ENCODE measurements at places on chromosomes 12 and 14.
A peak's percentile ranks its signal among the peaks of the same experiment; 100 is the strongest.

GRCh38 chr12:124191966-124192365, 102.9 kb upstream of the RFLNA start:
- no peak overlapping the region for H3K4me3 ChIP-seq
- no peaks in the 10 kb centered on the region for H3K36me3 ChIP-seq

DNA sequence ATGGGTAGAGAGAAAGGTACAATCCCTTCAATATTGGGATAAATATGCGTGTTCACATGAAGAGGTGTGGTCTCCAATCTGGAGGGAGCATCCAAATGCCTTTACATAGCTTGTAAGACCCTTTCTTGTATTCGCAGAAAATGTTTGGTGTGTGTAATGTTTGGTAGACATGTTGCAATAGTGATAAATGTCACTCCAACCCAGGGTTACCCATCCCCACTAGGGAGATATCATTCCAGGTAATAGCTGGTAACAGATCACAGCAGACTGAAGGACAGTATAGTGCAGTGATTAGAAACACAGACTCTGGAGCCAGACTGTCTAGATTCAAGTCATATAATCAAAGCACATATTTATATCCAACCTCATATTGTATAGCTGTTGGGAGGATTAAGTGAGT, 733.6 kb upstream of the TBX3 start:
- no peaks in the 10 kb centered on the region for H3K4me1 ChIP-seq
- H3K4me3 ChIP-seq: no peak overlapping the region
- H3K27me3 ChIP-seq: no peaks in the 10 kb centered on the region

DNA sequence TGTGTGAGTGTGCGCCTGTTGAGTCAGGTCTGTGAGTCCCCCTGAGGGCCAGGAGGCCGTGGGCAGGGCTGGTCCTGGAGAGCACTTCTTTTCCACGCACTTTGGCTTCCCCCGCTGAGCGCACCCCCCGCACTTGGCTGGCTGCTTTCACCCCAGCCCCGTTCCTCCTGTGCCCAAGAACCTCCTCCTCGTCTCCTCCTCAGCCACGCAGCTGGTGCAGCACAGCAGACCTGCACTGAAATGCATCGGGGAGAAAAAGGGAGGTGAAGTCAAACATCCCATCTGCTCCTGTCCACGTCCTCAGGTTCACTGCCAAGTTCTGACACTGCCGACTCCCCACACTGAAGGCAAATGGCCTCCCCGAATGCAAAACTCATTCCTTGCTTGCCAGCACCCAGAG, 362.7 kb upstream of the SFSWAP start:
- no peak for DNase-seq
- H3K4me3 ChIP-seq: no peak overlapping the region
- no peak overlapping the region for H3K27ac ChIP-seq
- H3K36me3 ChIP-seq: no peaks in the 10 kb centered on the region
- H3K27me3 ChIP-seq: no peaks in the 10 kb centered on the region

DNA sequence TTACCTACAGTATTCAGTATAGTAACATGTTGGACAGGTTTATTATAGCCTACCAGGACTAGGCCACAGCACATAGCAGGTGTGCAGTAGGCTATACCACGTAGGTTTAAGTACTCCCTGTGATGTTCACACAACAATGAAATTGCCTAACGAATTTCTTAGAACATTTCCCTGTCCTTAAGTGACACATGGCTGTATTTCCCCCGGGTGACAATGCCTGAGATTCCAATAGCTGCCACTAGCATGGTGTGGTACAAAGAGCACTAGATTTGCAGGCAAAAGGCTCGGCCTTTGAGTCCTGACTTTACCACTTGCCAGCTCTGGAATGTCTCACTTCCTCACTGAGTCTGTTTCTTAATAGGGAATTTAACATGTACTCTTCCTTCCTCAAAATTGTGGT, 19.7 kb downstream of the PTPN21 start:
- no peak for DNase-seq
- no peaks in the 10 kb centered on the region for H3K36me3 ChIP-seq
- no peak overlapping the region for H3K4me3 ChIP-seq
- H3K27me3 ChIP-seq: no peaks in the 10 kb centered on the region

- no peak overlapping the region for H3K27ac ChIP-seq
- no peaks in the 10 kb centered on the region for H3K4me1 ChIP-seq
- no peak overlapping the region for H3K4me3 ChIP-seq
- H3K36me3 ChIP-seq: no peaks in the 10 kb centered on the region
- no peaks in the 10 kb centered on the region for H3K27me3 ChIP-seq
- no peak for DNase-seq
Measured at GRCh38 chr14:80930095-80930494, 11.4 kb downstream of the CEP128 start.

- no peak overlapping the region for H3K27ac ChIP-seq
- no peak for DNase-seq
- peaks cover 9% of the 10 kb centered on the region for H3K36me3 ChIP-seq
- H3K4me1 ChIP-seq: no peaks in the 10 kb centered on the region
- H3K4me3 ChIP-seq: no peak overlapping the region
Measured at GRCh38 chr14:74684434-74684833, 28.4 kb downstream of the AREL1 start.

GRCh38 chr14:39174560-39175444, at the start of gene PNN:
Gene PNN (plus strand): TSS chr14:39175254. CDS start chr14:39175280, 26 bp downstream.
- peaks cover 18% of the 10 kb centered on the region for H3K36me3 ChIP-seq
- no peaks in the 10 kb centered on the region for H3K4me1 ChIP-seq
- H3K4me3 ChIP-seq: peak within 1 kb of the TSS; percentile 95
- no peak within 1 kb of the TSS for H3K27ac ChIP-seq

DNA sequence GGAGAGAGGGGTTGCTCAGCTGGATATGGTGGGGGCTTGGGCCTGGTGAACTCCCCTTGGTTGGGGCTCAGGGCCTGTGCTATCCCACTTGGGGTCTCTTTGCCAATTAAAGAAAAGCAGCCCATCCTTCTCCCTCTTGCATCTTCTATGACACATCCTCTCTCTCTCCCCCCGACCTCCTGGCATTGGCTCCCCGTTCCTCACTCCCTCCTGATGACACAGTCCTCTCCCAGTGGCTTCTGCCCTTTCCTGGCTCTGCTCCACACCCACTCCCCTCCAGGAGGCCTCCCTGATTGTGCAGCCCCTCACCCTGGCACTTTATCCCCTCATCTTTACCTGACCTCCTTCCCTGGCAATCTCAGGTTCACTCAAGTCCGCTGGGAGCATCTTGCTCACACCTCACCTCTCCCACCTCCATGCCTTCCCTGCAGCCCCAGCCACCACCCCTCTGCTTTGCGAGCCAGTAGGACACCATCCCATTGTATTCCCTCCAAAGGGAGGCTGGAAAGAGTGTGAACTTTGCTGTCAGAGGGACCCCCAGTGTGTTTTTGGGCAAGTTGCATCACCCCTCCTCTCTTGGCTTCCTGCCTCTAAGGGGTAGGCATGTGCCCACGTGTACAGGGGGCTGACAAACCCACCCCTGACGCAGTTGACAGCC, 10.7 kb downstream of the KRT80 start:
- no peaks in the 10 kb centered on the region for H3K27me3 ChIP-seq
- H3K4me1 ChIP-seq: peaks cover 5% of the 10 kb centered on the region
- DNase-seq: no peak
- no peaks in the 10 kb centered on the region for H3K36me3 ChIP-seq
- H3K27ac ChIP-seq: no peak overlapping the region

- no peaks in the 10 kb centered on the region for H3K4me1 ChIP-seq
- H3K36me3 ChIP-seq: no peaks in the 10 kb centered on the region
- no peak for DNase-seq
- no peak overlapping the region for H3K4me3 ChIP-seq
- no peak overlapping the region for H3K27ac ChIP-seq
Measured at GRCh38 chr14:31336646-31337045, 83.7 kb downstream of the HEATR5A start.

GRCh38 chr12:64729909-64730587, 29.2 kb downstream of the GNS start:
- no peaks in the 10 kb centered on the region for H3K4me1 ChIP-seq
- no peak overlapping the region for H3K4me3 ChIP-seq
- no peaks in the 10 kb centered on the region for H3K27me3 ChIP-seq
- H3K27ac ChIP-seq: no peak overlapping the region

DNA sequence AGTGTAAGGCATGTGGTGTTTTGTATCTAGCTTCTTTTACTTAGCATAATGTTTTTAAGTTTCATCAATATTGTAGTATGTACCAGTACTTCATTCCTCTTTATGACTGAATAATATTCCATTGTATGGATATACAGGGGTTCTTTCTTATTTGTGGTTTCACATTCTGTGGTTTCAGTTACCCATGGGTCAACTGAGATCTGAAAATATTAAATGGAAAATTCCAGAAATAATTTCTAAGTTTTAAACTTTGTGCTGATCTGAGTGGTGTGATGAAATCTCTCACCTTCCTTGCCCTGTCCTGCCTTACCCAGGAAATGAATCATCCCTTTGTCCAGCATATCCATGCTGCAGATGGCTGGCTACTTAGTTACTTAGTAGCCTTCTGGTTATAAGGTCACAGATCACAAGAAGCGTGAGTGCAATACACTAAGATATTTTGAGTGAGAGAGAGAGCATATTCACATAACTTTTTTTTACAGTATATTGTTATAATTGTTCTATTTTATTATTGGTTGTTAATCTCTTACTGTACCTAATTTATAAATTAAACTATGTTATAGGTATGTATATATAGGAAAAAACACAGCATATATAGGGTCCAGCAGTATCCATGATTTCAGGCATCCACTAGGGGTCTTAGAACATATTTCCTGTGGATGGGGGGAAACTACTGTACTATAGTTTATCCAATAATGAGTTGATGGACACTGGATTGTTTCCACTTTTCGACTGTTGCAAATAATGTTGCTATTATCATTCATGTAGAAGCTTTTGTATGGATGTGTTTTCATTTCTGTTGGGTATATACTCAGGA, 59.6 kb upstream of the LRTM2 start:
- no peaks in the 10 kb centered on the region for H3K27me3 ChIP-seq
- H3K4me3 ChIP-seq: no peak overlapping the region
- no peaks in the 10 kb centered on the region for H3K36me3 ChIP-seq

DNA sequence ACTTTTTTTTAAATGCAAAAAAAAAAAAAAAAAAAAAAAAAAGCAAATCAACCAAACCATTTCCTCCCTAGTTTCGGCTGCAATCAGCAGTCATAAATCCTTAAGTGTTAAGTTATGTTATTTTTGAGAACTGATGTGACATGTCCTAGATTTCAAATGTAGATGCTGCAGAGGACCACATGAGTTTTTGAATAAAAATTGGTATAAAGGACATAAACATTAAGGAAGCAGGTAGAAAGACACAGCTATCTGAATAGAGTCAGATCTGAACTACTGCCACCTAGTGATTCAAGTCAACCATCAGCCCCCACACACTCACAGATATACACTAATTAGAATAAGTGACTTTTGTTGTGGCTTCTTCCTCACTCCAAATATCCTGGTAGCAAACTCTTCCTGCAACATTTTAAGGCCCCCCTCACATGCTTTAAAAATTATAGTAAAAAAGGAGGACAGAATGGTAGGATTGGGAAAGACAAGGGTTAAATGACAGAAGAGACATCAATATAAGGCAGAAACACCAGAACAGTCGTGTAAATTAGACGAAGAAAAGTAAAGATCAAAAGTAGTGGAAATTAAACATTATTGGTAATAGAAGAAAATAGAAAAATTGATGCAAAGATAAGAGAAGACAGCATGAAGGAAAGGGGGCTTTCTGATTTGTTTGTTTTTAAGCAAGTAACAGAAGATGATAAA, 394.5 kb upstream of the ATP2B1 start:
- H3K36me3 ChIP-seq: no peaks in the 10 kb centered on the region
- peak; percentile 13 for DNase-seq
- H3K4me1 ChIP-seq: no peaks in the 10 kb centered on the region
- H3K27me3 ChIP-seq: no peaks in the 10 kb centered on the region

DNA sequence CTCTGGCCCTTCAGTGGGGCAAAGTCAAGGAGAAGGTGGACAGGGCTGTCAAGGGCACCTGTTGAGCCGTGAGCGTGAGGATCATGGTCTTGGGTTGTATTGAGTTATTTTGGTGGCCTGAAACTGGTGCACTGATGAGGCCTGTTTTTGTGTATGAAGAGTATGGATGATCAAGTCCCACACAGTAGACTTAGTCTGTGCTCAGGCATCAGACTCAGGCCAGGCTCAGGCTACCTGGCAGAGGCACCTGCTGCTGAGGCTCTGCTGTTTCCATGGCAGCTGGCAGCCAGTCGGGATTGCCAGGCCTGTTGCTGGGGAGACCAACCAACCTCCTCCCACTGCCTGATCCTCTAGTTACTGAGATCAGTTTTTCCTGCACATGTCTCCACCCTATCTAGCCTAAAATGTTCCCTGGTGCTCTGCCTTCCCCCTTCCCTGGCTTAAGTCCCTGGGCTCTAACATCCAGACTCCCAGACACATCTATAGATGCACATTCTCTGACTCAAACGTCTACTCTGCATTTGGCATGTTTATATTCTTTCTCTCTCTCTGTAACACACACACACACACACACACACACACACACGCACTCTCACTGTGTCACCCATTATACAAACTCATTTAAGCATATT, 5.1 kb downstream of the JPH4 start:
- H3K4me1 ChIP-seq: peaks cover 4% of the 10 kb centered on the region
- H3K27me3 ChIP-seq: peaks cover 8% of the 10 kb centered on the region
- no peak overlapping the region for H3K4me3 ChIP-seq
- H3K36me3 ChIP-seq: no peaks in the 10 kb centered on the region
- DNase-seq: no peak
- no peak overlapping the region for H3K27ac ChIP-seq

- no peak overlapping the region for H3K27ac ChIP-seq
- H3K27me3 ChIP-seq: no peaks in the 10 kb centered on the region
- no peak for DNase-seq
- no peak overlapping the region for H3K4me3 ChIP-seq
Measured at GRCh38 chr14:67485501-67486095, 2.9 kb downstream of the TMEM229B start.

DNA sequence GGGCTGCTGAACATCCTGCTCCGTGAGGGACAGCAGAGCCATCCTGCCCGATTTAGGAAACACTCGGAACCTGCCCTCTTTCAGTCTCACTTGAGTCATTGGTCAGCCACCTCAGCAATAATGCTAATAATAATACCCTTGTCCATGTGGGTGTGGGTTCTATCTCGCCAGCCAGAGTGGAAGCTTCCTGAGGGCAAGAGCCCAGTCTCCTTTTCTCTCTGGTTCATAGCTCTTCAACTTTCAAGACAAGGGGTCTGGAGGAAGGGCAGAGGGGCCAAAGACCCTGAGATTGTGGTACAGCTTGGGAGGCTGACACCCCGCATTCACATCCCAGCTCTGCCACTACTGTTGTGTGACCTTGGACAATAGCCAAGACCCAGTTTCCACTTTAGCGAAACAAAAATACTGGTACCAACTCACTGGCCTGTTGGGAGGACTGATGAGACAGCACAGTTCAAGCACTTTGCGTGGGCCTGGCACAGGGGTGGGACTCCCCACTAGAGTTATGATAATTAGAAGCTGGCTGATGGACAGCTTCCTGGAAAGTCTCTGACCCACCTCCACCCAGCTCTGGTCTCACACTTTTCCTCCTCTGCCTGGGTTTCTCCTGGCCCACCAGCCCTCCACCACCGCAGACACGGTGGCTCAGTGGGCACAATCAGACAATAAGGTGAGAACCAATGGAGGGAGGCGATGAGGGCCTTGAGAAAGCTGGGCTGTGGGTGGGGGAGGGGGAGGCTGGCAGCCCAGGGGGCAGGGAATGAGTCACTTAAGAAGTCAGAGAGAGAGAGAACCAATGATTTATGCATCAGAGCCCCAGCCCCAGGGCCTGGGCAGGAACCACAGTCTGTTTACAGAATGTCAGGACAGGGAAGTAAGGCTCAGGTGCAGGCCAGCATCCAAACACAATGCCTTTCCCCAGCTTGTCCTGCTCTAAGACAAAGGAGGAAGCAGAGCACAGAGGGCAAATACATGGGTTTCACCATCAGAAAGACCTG, 9.6 kb downstream of the FAIM2 start:
- H3K4me3 ChIP-seq: no peak overlapping the region
- no peaks in the 10 kb centered on the region for H3K27me3 ChIP-seq
- H3K27ac ChIP-seq: no peak overlapping the region
- no peak for DNase-seq
- peaks cover 3% of the 10 kb centered on the region for H3K4me1 ChIP-seq
